Right ventricle myocardium superior (tissue), 1 donor: ENCODE measurements at places on chromosomes 11 and 22. TPM values are rescaled to one million over a fixed set of nuclear protein-coding genes. Genes with fewer than 3 reads are reported as not detected.
A peak's percentile ranks its signal among the peaks of the same experiment; 100 is the strongest.

GRCh38 chr11:94823102-94823732 is 55.1 kb downstream of the AMOTL1 start:
- no peak for DNase-seq

The IGLL1 gene
- total RNA-seq, result not detected

The BBOX1 gene
- not detected for total RNA-seq

- no peak for DNase-seq
These were observed 31.3 kb downstream of the ATP6V1E1 start for GRCh38 chr22:17597217-17597616.

- DNase-seq, result no peak
These were observed 106.6 kb upstream of the SLC22A12 start for GRCh38 chr11:64484191-64485022.

- DNase-seq, result no peak
These were observed 134.2 kb downstream of the CCDC81 start for GRCh38 chr11:86508604-86509587.

DNA sequence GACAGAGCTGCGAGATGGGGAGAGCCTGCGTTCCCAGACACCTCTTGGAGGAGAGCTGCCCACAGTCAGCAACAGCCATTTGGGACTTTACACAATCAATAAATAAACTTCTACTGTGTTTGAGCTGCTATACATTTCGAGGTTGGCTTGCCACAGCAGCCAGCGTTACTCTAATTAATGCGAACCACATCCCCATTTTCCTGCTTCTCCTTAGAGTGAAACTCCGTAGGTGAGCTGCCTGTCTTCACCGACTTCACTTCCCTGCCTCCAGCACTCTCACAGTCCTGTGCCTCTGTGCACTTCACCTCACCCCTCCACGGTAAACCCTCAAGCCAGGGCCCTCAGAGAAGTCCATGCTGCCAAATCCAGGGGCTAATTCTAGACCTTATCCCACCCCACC is 5.9 kb upstream of the SLC22A12 start:
- DNase-seq, result no peak

DNA sequence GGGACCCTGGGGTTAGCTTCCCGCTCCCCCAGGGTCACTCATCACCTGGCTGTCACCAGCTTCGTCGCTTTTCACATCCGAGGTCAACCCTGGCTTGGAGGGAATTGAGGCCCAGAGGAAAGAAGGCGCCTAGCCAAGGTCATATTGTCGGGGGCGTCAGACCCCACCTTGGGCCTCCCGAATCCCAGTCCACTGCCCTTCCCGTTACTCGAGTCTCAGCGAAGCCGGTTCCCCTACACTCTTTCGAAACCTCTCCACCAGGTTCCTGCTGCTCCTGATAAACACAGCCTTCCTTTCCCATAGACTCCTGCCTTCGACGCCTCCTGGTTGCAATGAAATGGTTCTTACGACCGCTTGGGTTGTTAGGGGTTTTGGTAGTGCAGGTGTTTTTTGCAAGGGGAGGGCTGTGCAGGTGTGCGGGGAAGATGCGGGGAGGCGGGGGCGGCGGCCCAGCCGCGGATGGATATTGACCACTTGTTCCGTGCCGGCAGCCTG is 642 bp downstream of the NAA40 start:
- DNase-seq, result no peak

DNA sequence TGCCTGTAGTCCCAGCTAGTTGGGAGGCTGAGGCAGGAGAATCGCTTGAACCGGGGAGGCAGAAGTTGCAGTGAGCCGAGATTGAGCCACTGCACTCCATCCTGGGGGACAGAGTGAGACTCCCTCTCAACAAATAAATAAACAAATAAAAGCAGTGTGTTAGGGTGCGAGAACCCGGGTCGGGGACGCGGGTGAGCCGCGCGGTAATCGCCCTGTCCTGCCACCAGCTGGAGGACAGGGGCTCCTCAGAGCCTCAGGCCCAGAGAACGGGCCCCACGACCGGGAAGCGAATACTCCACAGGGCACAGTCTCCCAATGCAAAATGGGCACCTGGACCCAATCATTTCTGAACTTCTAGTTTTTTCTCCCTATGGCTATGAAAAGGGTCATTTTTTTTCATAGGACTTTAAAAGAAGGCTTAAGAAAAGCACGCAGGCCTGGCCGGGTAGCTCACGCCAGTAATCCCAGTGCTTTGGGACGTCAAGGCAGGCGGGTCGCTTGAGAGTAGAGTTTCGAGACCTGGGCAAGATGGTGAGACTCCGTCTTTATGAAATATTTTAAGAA is 744 bp upstream of the MCM5 start:
- no peak for DNase-seq

DNA sequence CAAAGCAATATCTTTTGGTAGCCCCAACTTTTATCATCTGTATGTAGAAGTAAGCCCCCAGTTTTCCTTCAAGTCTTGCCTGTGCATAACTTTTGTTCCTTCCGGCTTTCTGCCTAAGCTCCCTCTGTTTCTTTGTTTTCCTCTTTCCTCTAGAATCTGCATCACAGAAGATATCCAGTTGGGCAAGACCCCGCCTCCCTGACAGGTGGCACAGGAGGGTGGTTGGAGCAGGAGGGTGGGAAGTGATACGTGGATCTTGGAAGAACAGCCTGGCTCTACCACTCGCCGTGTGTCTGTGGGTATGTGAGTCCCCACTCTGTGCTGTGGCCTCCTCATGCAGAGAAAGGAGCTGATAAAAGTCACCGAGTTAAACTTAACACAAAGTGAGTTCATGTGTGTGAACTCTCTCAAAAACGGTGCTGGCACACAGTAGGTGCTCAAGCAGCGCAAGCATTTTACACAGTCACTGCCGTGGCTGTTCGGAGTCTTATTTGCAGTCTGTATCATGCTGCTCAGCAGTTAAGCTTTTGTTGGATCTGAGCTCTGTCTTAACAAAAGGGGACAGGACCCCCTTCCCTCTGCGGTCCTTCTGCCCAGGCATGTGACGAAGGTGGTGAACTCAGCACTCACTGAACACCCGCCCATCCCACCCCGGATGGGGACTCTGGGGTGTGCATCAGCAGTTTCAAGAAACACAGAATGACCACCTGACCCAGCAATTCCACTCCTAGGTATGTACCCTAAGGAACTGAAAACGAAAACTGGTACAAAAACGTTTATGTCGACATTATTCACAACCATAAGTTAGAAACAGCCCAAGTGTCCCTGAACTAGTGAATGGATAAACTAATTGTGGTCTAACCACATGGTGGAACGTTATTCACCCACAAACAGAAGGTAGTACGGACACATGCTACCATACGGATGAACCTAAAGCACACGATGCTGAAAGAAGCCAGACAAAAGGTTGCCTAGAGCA is 249.1 kb downstream of the CTTN start:
- peak; percentile 10 for DNase-seq

The LDLRAD3 gene
- 1.2 TPM for total RNA-seq

- no peak for DNase-seq
These were observed 18.5 kb downstream of the NF2 start for GRCh38 chr22:29621761-29622526.

DNA sequence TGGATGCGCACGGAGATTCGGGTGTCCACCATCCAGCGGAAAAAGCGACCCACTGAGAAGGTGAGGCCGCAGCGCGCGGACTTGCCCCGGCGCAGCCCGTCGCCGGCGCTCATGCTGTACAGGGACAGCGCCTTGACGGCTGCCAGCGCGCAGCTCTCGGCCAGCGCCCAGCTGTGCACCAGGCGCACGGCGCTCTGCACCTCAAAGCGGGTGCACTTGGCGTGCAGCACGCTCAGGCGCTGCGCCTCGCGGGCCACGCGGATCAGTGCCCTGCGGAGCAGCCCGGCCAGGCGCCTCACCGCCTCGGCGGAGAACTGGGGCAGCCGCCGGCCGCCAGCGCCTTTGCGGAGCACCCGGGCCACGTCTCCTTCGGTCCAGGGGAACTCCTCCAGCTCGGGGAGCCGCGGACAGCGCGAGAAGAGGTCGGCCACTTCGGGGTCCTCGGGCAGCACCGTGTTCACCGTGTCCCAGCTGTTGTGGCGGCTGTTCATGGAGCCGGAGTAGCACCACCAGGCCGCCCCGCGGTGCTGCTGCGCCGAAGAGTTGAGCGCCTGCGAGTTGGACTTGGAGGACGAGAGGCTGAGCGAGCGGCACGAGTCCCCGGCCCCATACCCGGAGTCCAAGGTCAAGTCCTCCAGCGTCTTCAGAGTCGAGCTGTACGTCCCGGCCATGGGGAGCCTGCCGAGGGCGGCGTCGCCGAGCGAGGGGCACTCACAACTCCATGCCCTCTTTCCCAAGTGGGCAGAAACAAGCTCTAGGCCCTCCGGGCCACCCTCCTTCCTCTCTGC is 703 bp downstream of the ABTB2 start:
- DNase-seq, result peak; percentile 76

GRCh38 chr22:22431271-22432220 is 77.0 kb downstream of the ZNF280B start:
- peak; percentile 55 for DNase-seq

DNA sequence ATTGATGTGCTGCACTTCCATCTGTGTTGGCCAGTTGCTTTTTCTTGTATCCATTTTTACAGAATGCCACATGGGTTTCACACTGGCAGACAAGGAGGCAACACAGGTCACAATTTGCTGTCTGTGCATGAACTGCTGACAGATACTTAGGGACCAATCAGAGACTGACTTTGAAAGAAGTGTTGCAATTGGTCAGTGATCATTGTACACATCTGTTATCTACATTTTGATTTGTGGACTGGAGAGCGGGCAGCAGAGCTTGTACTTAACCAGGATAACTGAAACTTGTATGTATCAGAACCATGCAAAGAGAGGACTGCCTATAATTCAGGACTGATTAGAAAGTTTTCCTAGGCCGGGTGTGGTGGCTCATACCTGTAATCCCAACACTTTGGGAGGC is 21.8 kb downstream of the PRR5 start:
- DNase-seq, result no peak

The CASP5 gene
- total RNA-seq, result not detected

GRCh38 chr22:22452211-22452610 is 56.3 kb downstream of the ZNF280B start:
- no peak for DNase-seq

The TENM4 gene
- total RNA-seq, result 0.81 TPM

DNA sequence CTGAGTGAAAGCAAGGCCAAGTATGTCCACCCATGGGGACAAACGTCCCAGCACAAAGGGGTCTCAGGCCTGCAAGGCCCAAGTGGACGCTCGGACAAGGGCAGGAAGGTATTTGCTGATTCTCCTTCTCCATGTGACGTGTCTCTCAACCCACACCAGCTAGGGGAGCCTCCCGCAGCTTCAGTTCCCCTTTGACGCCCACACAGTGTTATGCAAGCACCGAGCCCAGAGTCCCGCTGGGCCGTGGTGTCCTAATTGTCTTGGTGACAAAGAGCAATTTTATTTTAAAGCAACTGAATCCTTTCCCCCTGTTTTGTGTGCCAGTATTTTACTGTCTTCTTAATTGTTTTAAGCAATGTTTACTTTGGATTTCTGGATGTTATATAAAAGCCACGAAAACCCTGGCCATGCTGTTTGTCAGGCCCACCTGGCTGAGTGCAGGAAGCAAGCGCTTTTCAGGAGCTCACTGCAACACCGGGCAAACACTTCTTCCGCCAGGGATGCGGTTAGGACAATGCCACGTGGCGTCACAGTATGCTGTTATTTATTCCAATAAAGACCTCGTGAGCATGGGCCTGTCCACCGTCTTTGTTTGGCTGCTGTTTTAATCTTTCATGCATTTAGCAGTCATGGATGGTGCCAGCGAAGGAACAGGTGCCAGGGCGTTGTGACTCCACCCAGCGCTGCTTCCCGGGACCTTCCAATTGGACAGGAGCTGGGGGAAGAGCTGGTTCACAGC is 8.2 kb upstream of the PARVG start:
- DNase-seq, result peak; percentile 84

GRCh38 chr11:76768909-76769560 is 14.1 kb upstream of the TSKU start:
- DNase-seq, result no peak

DNA sequence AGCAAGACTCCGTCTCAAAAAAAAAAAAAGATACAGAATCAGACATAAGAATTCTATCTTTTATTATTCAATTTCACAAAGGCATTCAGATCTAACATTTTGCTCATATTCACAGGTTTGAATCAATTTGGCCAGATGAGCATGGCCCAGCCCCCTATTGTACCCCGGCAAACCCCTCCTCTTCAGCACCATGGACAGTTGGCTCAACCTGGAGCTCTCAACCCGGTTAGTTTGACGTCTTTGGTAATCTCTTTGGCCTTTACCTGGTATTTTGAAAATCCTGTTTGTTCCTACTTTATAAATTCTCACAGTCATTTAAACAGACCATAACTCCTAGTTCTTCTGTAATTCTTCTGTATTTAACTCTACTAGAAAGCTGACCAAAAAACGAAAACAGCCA is 55.3 kb downstream of the EP300 start:
- no peak for DNase-seq

The WT1 gene
- 2.3 TPM for total RNA-seq

GRCh38 chr11:110833033-110833484 is 120.8 kb upstream of the ARHGAP20 start:
- no peak for DNase-seq

The LRRN4CL gene
- 3.8 TPM for total RNA-seq

DNA sequence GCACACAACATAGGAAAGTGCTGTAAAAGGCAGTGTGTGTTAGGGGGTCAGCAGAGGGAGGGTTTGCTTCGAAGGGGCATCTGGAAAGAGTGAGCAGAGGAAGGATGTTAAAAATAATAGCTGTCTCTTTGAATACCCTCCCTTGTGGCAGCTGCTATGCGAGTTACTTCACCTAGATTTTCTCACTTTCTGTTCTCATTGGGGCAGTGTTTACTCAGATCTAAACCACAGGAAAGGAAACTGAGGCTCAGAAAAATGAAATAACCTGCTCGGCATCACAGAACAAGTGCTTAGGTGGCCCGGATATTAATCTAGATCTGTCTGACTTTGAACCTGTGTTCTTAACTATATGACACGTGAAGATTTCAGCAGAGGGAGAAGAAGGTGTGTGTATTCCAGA is 125.3 kb downstream of the C11orf91 start:
- no peak for DNase-seq

GRCh38 chr11:126722956-126723664 is 277.5 kb downstream of the KIRREL3 start:
- no peak for DNase-seq

DNA sequence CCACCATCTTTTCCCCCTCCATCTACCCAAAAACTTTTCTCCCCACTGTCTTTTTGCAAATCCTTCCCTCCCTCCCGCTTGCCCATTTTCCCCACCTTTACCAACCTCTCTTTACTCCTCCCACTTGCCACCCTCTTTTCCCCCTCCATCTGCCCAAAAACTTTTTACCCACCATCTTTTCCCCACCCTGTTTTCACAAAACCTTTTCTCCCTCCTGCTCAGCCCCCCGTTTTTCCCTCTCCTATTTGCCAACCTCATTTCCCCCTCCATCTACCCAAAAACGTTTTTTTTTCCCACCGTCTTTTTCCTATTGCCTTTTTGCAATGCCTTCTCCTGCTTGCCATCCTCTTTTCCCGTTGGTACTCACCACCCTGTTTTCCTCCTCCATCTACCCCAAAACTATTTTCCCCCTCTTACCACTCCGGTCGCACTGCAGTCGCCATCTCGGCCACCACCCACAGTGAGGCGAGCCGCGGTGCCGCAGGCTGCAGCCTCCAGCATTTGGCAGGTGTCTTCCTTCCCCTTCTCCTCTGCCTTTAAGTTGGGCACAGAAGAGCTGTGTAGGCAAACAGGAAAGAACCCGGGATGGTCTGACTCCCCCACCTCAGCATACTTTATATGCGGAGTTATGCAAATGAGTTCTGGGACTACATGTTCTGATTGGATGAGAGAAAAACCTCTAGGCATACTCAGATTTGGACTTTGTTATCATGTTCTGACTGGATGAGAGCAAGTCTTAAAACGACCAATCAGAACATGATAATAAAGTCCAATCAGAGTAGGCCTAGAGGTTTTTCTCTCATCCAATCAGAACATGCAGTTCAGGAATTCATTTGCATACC is 121.2 kb upstream of the VPREB1 start:
- no peak for DNase-seq

The ZNF202 gene
- total RNA-seq, result 4.4 TPM

GRCh38 chr11:6022956-6023355 is 7.6 kb downstream of the OR56A1 start:
- no peak for DNase-seq
